A549 treated with Hydrocortisone at 1 μM for 4 hours (cell line): ENCODE measurements at places on chromosomes 5 and 9. TPM values are rescaled to one million over a fixed set of nuclear protein-coding genes. Genes with fewer than 3 reads are reported as not detected.

Gene CCNJL
- 9.9 to 14.0 TPM (median 10.9 TPM) in 5 replicates for total RNA-seq

Gene PTPN3
- 16.4 to 19.0 TPM (median 18.6 TPM) in 5 replicates for total RNA-seq

Gene WNK2
- total RNA-seq = 5.6 to 6.5 TPM (median 6.4 TPM) in 5 replicates

Gene IFNK
- 0.09 TPM in 1 of 5 replicates, not detected in the others for total RNA-seq

Gene TAF11L5
- not detected in 5 replicates for total RNA-seq

Gene SPOCK1
- 9.7 to 26.0 TPM (median 17.6 TPM) in 5 replicates for total RNA-seq

Gene FOXD4
- 0.23 to 0.55 TPM (median 0.44 TPM) in 5 replicates for total RNA-seq

Gene KIF4B
- total RNA-seq = 0.02 to 0.06 TPM (median 0.03 TPM) in 4 of 5 replicates, not detected in the other

Gene NMUR2
- 0.06 to 0.10 TPM (median 0.09 TPM) in 4 of 5 replicates, not detected in the other for total RNA-seq

Gene WNT8A
- total RNA-seq = not detected in 5 replicates

Gene COL27A1
- total RNA-seq = 8.2 to 9.9 TPM (median 8.2 TPM) in 5 replicates

Gene SLC36A2
- not detected in 5 replicates for total RNA-seq

Gene AQP3
- total RNA-seq = 21.0 to 24.9 TPM (median 23.2 TPM) in 5 replicates

Gene CDH18
- not detected in 5 replicates for total RNA-seq

Gene DDX41
- total RNA-seq = 95.4 to 135 TPM (median 109 TPM) in 5 replicates

Gene INIP
- 15.0 to 20.0 TPM (median 16.7 TPM) in 5 replicates for total RNA-seq

Gene AIF1L
- 1.5 to 1.9 TPM (median 1.7 TPM) in 5 replicates for total RNA-seq

Gene PDZD2
- 0.30 to 0.79 TPM (median 0.56 TPM) in 5 replicates for total RNA-seq

Gene FAXDC2
- 0.25 to 0.55 TPM (median 0.43 TPM) in 5 replicates for total RNA-seq

Gene OR13C9
- not detected in 5 replicates for total RNA-seq

Gene ARHGEF28
- 10.6 to 13.3 TPM (median 10.9 TPM) in 5 replicates for total RNA-seq

Gene NTNG2
- 0.83 to 2.2 TPM (median 1.4 TPM) in 5 replicates for total RNA-seq

Gene TSSK1B
- total RNA-seq = not detected in 5 replicates

Gene DNAJC18
- total RNA-seq = 4.8 to 8.2 TPM (median 8.1 TPM) in 5 replicates

Gene DDX4
- 0.05 to 0.08 TPM in 2 of 5 replicates, not detected in the others for total RNA-seq

Gene QRFP
- total RNA-seq = not detected in 5 replicates

Gene IL12B
- total RNA-seq = 0.06 to 0.12 TPM (median 0.07 TPM) in 3 of 5 replicates, not detected in the others

Gene LRRC70
- 0.08 to 0.22 TPM (median 0.15 TPM) in 3 of 5 replicates, not detected in the others for total RNA-seq

Gene KIF24
- total RNA-seq = 3.0 to 3.5 TPM (median 3.3 TPM) in 5 replicates

Gene SOX30
- 0.06 to 0.07 TPM in 2 of 5 replicates, not detected in the others for total RNA-seq

Gene ZNF354C
- total RNA-seq = 0.49 to 0.99 TPM (median 0.74 TPM) in 5 replicates

Gene IRX4
- total RNA-seq = 0.22 to 0.49 TPM (median 0.37 TPM) in 5 replicates

Gene SLC24A2
- total RNA-seq = not detected in 5 replicates

Gene GRXCR2
- not detected in 5 replicates for total RNA-seq

Gene SYNPO
- total RNA-seq = 21.7 to 25.7 TPM (median 24.0 TPM) in 5 replicates

Gene CDKN2B-AS1
- not detected in 5 replicates for total RNA-seq

Gene NRARP
- 2.5 to 5.1 TPM (median 3.9 TPM) in 5 replicates for total RNA-seq

Gene IFNA21
- total RNA-seq = not detected in 5 replicates

Gene SPEF2
- total RNA-seq = 1.5 to 2.4 TPM (median 2.2 TPM) in 5 replicates

Gene PFN3
- not detected in 5 replicates for total RNA-seq

Gene GDA
- 0.91 to 1.2 TPM (median 1.2 TPM) in 5 replicates for total RNA-seq

Gene SLC9A3
- total RNA-seq = 2.2 to 2.5 TPM (median 2.2 TPM) in 5 replicates

Gene ZNF483
- 0.18 to 0.94 TPM (median 0.49 TPM) in 5 replicates for total RNA-seq

Gene PCDHA5
- 0.70 to 1.1 TPM (median 0.76 TPM) in 5 replicates for total RNA-seq

Gene FOXD4L3
- total RNA-seq = 0.08 to 0.16 TPM (median 0.12 TPM) in 3 of 5 replicates, not detected in the others

Gene FAM169A
- 3.6 to 8.2 TPM (median 6.8 TPM) in 5 replicates for total RNA-seq

Gene PAEP
- 0.27 to 0.46 TPM (median 0.37 TPM) in 5 replicates for total RNA-seq

Gene SH3PXD2B
- 15.3 to 20.0 TPM (median 18.8 TPM) in 5 replicates for total RNA-seq

Gene TLX3
- not detected in 5 replicates for total RNA-seq

Gene SLCO6A1
- not detected in 5 replicates for total RNA-seq

Gene CMBL
- total RNA-seq = 19.7 to 23.9 TPM (median 21.1 TPM) in 5 replicates

Gene EXD3
- total RNA-seq = 4.4 to 6.8 TPM (median 6.5 TPM) in 5 replicates

Gene IL11RA
- 5.0 to 6.4 TPM (median 5.4 TPM) in 5 replicates for total RNA-seq
